Vagina (tissue), 2 donors: ENCODE measurements at places on chromosomes 16 and 17.

- no peak for DNase-seq
Measured at GRCh38 chr17:409848-410542, 57.4 kb upstream of the RPH3AL start.

GRCh38 chr17:29086628-29087332 is 43.8 kb downstream of the PIPOX start:
- no peak for DNase-seq

DNA sequence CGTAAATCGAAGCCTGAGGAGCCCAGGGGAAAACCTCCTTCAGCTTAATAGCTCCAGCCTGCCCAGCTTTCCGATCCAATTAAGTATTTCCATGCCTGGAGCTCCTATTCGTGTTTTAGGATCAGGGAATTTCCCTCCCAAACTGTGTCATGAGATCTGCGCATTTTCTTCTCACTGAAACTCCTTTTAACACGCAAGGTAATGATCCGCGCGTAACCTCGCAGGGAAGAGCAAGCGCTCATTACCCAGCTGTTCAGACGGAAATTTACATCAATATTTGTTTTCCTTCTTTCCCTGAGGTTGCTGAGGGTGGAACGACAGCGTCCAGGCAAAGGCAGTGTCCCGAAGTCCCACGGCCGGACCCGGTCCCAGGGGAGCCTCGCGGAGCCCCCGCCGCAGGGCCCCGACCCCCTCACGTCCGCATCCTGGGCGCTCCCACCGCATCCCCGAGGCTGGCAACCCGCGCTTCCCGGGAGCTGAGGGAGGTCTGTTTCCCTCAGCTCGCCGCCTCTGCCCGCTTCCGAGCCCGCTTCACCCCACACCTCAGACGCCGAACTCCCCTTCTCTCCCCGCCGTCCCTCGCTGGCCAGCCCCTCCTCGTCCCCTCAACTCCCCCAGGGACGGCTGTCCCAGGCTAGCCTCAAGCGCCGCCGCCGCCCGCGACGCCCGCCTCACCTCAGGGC is 415 bp downstream of the ABCA5 start:
- DNase-seq = no peak

- DNase-seq = no peak
Measured at GRCh38 chr17:67980456-67980855, 15.8 kb downstream of the C17orf58 start.

- no peak for DNase-seq
Measured at GRCh38 chr16:55078699-55079410, 148.2 kb downstream of the IRX5 start.

DNA sequence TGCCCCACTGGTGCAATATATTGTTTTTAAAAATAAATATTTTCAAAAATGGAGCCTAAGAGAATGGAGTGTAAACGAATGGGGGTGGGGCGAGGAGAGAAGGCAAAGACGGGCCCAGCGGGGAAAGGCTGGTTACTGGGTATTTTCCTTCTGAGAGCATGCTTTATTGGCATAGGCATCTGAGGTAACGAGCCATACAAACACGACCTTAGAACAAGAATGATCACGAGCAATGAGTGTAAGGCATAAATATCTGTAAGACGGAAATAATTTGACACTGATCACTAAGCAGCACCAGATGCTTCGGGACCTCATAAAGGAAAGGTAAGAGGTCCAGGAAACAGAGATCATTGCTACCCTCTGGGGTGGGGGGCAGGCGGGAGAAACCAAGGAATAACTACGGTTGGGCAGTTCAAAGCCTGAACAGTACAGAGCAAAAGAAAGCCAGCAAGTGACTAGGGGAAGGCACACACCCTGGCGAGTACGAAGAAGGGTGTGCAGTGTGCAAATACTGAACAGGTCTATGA is 959 bp downstream of the SSH2 start:
- no peak for DNase-seq

DNA sequence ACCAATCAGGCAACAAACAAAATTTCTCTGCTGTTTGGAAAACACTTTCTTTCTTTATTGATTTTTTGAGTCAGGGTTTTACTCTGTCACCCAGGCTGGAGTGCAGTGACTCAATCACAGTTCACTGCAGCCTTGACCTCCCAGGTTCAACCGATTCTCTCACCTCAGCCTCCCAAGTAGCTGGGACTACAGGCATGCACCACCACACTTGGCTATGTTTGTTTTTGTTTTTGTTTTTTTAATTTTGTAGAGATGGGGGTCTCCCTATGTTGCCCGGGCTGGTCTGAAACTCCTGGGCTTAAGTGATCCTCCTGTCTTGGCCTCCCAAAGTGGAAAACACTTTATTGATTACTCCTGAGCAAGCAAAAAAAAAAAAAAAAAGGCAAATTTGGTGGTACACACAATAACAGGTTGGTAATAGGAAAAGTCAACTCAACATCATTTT is 276.4 kb downstream of the SOX9 start:
- no peak for DNase-seq

GRCh38 chr16:14151256-14152030 is 80.3 kb downstream of the MRTFB start:
- DNase-seq = no peak

DNA sequence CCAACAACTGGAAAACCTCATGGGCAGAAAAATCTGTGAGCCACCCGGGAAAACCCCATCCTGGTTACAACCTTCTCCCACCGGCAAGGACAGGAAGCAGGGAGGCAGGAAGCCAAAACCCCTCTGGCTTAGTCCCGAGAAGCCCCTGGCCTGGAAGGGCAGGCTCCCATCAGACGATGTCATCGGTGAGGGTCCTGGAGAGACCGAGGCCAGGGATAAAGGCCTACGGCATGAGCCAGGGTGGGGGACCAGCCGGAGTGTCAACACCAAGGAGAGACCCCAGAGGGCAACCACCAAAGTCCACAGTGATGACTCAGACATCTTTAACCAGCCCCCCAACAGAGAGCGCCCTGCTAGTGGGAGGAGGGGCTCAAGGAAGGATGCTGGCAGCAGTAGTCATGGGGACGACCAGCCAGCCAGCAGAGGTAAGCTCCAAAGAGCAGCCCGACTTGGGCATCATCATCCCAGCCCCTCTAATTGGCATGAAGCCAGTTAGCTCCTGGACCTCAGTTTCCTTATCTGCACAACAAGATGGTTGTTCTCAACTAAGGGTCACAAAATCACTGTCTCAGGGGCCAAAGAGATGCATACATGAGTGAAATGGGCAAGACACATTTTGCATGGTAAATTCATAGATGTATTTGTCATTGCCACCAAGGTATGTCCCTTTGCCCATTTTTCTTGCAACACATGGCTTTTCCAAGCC is 190.7 kb downstream of the KATNIP start:
- no peak for DNase-seq

DNA sequence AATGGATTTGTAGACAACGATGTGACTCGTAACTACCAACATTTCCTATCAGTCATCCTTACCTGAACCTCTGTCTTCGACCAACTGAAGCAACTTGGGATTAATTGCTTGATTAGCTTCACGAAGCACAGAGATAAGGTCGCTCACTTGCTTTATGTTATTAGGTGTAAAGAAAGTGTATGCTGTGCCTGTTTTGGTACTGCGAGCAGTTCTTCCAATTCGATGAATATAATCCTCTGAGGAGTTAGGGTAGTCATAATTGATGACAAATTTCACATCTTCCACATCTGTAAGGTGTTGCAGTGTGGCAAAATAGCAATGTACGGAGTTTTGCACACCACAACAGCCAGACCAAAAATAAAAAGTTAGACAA is 3.6 kb upstream of the POLG2 start:
- no peak for DNase-seq

DNA sequence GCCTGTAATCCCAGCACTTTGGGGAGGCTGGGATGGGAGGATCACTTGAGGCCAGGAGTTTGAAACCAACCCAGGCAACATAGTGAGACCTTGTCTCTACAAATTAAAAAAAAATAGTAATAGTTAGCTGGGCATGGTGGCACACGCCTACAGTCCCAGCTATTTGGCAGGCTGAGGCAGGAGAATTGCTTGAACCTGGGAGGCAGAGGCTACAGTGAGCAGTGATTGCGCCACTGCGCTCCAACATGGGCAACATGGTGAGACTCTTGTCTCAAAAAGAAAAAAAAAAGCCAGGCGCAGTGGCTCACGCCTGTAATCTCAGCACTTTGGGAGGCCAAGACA is 56.9 kb upstream of the MRTFB start:
- DNase-seq = no peak

DNA sequence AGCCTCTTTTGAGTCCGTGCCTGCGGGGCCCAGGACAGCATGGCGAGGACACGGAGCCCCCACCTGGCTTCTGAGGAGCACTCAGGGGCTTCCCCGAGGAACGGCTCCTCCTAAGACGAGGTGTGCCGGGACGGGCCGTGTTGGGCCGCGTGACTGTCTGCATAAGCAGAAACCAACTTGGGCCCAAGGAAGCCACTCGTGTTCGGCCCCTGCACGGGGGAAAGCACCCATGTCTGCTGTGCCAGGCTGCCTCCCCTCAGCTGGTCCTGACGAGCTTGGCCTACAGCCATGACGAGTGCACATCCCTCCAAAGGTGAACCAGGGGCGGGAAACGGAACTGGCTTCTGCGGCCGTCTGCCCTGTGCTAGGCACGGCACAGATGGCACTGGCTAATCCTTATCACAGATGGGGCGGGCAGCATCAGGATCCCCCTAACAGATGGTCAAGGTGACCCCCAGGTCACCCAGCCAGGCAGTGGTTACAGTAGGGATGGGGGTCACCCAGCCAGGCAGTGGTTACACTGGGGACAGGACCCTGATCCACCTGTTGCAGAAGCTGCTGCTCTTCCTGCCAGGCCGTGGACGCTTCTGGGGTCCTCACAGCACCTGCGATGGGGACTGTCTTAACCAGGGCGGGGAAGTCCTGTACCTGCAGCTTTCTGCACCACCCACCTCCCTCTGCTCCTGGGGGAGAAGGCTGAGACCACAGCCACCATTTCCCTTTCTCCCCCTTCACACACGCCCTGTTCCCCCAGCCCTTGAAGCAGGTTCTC is 25.6 kb downstream of the MRM3 start:
- no peak for DNase-seq

- peak; percentile 62 for DNase-seq
Measured at GRCh38 chr16:10679921-10680320, 14.8 kb downstream of the TEKT5 start.

DNA sequence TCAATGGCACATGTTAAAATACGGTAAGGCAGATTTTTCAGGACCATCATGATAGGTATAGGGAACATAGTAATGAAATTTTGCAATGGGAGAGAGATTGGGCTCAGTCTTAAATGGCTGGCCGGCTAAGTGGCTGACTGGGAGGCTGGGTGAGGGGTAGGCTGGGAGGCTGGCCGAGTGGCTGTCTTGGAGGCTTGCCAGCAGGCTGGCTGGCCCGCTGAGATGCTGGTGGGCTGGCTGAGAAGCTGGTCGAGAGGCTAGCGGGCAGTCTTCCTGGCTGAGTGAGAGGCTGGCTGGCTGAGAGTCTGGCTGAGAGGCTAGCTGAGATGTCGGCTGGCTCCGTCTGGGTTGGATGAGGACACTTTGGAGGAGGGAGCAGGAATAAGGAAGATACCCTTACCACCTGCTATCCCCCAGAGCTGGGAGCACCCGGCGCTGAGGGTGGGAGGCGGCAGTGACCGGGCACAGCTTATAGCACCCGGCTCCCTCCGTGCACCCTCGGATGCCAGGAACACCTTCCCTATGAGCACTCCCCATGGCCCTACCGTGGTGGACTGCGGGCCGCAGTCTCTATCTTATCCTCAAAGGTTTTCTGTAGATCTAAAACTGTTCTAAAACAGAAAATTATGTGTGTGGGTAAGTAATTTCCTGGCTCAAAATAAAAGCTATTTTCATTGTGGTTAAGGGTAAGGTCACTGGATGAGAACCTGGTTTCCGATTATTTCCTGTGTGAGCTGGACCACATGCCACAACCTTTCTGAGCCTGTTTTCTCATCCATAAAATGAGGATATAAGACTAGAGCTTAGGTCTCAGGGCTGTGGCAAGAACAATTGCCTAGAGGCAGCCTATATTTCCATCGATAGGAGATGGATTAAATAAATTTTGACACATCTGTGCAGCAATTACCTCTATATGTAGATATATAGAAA is 34.5 kb upstream of the TMC5 start:
- no peak for DNase-seq

DNA sequence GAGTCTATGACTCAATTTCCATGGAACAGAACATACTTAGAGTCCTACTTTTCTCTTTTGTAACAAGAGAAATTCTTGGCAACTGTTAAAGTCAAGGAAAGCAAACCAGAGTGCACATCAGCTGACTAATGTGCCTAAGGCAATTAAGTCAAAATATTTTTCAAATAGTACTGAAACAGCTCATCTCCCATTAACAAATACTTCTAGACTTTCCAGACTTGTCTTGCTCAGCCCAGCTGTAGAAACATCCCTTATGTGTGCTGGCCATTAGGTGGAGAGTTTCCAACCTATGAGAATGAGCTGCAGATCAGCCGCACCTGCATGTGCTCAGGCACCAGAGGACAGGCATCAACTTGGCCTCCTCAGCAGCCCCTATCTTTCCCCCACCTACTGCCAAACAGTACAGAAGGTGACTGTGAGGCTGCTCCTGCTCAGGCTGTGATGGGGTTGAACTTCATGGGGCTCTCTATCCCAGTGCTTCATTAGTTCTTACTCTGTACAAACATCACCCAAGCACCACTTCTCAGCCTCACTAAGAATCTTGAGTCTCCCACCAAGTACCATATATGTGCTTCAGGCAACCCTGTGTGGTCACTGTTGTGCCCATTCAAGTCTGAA is 32.2 kb downstream of the TEX2 start:
- DNase-seq = no peak

DNA sequence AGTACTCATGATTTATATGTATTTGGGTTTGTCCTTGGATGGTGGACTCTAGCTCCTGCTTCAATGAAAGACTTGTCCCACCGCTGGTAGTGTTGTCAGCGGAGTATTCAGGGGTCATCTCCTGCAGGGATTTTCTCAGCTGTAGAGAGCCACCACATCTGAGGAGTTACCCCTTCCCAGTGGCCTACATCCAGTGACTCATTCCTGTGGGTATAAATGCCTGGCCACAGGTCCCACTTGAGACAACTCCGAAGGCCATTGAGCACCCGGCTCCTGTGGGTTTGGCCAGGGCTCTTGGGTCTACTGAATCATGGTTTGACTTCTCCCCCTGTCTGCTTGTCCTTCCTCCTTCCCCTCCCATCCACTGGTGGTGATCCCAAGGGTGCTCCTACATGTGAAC is 34.6 kb upstream of the WSB1 start:
- DNase-seq = no peak

DNA sequence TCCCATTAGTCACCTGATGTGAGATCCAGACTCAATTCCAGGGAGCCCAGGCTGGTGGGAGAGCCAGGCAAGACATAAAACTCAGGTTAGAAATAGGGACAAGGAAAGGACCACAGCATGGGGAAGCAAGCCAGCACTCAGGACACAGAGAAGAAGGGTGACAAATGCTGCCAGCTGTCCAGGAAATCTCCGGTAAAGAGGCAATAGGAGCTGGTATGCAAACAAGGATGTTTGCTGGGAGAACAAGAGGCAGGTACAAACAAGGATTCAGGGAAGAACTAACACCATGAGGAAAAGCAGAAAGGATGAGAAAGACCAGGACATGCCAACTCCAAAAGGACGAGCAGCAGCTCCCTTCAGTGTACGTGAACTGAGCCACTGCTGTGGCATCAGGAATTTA is 10.2 kb upstream of the TXNDC11 start:
- DNase-seq = no peak
